Fibroblast of villous mesenchyme (primary cell): ENCODE measurements at places on chromosomes 11 and 22. TPM values are rescaled to one million over a fixed set of nuclear protein-coding genes. Genes with fewer than 3 reads are reported as not detected.
A peak's percentile ranks its signal among the peaks of the same experiment; 100 is the strongest.

DNA sequence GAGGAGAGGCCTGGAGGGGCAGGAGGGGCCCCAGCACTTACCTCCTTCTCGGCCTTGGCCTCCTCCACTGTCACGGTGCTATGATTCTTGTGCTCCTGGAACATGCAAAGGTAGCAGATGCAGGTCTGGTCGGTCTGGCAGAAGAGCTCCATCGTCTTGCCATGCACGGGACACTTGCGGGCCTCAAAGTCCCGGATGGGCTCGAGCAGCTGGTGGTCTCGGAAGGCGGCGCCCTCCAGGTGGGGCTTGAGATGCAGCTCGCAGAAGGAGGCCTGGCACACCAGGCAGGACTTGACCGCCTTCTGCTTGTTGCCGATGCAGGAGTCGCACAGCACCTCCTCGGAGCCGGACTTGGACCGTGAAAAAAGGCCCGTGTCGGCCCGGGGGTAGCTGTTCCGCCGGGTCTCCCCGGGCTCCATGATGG, 714 bp downstream of the TRIM29 start:
- DNase-seq, result no peak

- DNase-seq, result no peak
Observed at GRCh38 chr11:16881074-16881709, 133.0 kb downstream of the PLEKHA7 start.

DNA sequence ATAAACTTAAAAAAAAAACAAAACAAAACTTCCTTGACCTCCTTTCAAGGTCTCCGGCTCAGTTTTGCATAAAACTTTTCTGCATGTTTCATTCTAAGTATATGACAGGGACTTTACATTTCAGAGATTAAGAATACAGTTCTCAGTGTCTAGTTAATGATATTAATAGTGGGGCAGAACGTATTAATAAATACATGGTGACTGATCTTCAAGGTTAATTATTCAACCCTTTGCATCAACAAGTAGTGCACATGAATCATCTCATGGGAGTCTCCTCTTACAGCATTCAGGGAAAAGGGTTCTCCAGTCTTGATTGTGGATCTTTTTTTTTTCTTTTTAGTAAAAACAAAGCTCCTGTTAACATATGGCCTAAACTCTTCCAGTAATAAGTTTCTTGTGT, 146.8 kb downstream of the KIRREL3 start:
- peak; percentile 14 for DNase-seq

- DNase-seq, result no peak
Observed at GRCh38 chr11:115665175-115665821, 161.1 kb upstream of the CADM1 start.

ANGPTL5 gene
- total RNA-seq, result not detected in 2 replicates

KRTAP5-10 gene
- total RNA-seq, result not detected in 2 replicates
